ENCODE measurements at places on chromosomes 12 and 14. TPM values are rescaled to one million over a fixed set of nuclear protein-coding genes. Genes with fewer than 3 reads are reported as not detected.

DNA sequence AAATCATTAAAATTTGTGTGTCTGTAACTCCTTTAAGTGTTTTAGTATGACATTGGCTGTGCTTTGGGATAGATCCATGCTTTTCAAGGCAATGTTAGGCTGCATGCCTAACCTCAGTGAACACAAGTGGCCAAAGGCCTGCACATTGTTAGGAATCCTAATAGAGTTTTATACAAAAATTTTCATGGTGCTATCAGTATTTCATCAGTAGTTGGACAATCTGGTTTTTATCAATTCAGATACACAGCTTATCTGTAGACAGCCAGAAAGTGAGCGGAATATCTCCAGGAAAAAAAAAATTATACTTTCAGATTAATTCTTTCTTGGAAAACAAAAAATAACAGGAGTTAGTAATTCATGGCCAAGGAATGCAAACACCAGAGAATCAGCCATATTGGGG is 324.0 kb upstream of the PDE3A start:
- no peak for DNase-seq

- DNase-seq, result no peak
Observed at GRCh38 chr12:75350413-75350812, 15.9 kb downstream of the GLIPR1L1 start.

Gene CCDC38
- 0.22 TPM for total RNA-seq

Gene TSPAN19
- 0.33 TPM for total RNA-seq

Gene TSHR
- not detected for total RNA-seq
